ENCODE measurements at places on chromosomes 7 and 10. TPM values are rescaled to one million over a fixed set of nuclear protein-coding genes. Genes with fewer than 3 reads are reported as not detected.

MLXIPL gene
- total RNA-seq, result 1.1 TPM

- DNase-seq, result no peak
Measured at GRCh38 chr10:47277352-47278151, 22.4 kb upstream of the GDF10 start.

AKR1D1 gene
- not detected for total RNA-seq

- DNase-seq, result no peak
Measured at GRCh38 chr10:114545071-114545470, 113.0 kb downstream of the ABLIM1 start.

FLNC gene
- 5.6 TPM for total RNA-seq

- DNase-seq, result no peak
Measured at GRCh38 chr10:31272841-31273240, 46.2 kb upstream of the ZEB1 start.

GRCh38 chr7:84187087-84187805 is 7.3 kb downstream of the SEMA3A start:
- DNase-seq, result no peak

GRCh38 chr7:8739837-8740236 is 306.4 kb downstream of the NXPH1 start:
- DNase-seq, result no peak

DNA sequence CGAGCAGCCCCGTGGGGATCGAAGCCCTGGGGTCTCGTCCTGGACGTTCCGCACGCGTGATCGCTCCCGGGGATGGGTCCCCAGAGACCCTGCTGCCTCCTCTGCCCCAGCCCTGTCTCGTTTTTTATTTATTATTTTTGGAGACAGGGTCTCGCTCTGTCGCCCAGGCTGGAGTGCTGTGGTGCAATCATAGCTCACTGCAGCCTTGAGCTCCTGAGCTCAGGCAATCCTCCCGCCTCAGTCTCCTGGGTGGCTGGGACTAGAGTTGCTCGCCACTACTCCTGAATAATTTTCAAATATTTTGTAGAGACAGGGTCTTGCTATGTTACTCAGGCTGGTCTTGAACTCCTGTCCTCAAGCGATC is 319 bp upstream of the STX1A start:
- DNase-seq, result no peak

AKR1C2 gene
- total RNA-seq, result 3.8 TPM

GRCh38 chr7:19139706-19140327 is 5.4 kb downstream of the FERD3L start:
- DNase-seq, result no peak

PDE6C gene
- not detected for total RNA-seq

DNA sequence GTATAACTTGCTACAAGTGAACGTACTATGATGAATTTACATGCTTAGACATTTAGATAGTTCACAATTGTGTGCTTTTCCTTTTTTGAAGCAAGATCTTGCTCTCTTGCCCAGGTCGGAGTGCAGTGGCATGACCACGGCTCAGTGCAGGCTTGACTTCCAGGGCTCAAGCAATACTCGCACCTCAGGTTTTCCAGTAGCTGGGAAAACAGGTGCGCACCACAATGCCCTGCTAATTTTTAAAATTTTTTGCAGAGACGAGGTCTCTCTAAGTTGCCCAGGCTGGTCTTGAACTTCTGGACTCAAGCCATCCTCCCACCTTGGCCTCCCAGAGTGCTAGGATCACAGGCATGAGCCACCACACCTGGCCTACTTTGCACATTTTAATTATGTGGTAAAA is 1.8 kb downstream of the GPR15LG start:
- DNase-seq, result no peak

DNA sequence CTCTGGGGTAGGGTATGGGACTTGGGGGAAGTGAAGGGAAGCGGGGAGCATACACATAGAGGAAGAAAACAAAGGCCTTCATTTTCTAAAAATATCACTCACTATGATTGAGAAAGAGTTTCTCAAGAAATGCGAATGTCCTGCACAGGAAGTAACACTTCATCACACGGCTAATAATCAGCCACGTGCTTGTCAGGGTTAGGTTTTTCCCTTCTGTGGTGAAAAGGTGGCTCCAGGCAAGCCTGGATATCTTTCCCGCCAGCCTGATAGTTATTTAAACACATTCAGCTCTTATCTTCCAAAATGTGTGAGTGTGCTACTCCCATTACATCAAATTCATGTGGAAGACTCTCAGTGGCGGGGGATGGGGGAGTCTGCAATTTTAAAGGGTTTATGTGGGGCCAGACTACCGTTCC is 166.4 kb upstream of the ADO start:
- no peak for DNase-seq

DNA sequence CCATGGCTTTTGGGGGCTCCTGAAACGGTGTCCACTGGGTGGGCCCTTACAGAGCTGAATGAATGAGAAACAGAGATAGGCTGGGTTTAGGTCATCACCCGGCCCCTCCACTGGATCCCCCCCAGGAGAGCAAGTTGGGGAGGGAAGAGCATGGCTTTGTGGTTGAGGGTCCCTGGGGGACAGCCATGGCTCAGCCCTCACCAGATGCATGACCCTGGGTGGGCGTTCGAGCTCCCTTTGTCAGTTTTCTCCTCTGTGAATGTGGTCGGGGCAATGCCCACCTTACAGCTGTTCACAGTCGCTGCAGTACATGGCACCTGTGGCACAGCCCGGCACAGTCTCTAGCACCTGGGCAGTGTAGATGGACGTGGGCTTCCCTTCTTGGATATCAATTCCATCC is 40.6 kb upstream of the CXCL12 start:
- DNase-seq, result no peak

DNA sequence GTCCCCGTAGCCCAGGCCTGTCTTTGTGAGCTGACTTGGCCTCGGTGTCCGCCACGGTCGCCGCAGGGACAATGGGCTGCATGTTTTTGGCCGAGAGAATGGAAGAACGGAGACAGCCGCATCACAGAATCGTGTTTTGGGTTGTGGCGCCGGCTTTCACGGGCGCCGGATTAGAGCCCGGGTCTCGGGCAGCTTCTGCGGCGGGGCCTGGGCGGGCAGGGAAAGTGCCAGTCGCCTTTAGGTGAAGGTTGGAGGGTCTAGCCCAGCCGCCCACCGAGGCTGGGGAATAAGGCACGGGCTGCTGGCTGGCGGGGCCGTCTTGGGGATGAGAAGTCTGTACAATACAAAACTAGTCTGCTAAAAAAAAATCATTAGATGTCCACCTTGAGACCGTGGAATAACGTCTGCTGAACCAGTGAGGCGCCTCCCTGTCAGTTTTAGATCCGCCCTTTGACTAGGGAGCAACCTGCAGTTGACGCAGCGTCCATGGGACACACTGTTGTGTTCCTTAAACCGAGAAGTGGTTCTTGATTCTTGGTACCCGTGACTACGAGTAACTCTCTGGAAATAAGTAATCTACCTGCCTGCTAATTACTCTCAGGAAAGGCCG is 577 bp downstream of the DNAJB9 start:
- no peak for DNase-seq

GRCh38 chr10:11238893-11239292 is 221.2 kb downstream of the CELF2 start:
- no peak for DNase-seq

- no peak for DNase-seq
Measured at GRCh38 chr10:131310551-131311401, 745 bp downstream of the TCERG1L start.

GRCh38 chr10:62772186-62772974 is 32.1 kb upstream of the ADO start:
- no peak for DNase-seq

GRCh38 chr10:408236-408635 is 273.0 kb downstream of the ZMYND11 start:
- no peak for DNase-seq

GRCh38 chr10:73556855-73557254 is 34.3 kb downstream of the USP54 start:
- no peak for DNase-seq

ANKRD7 gene
- not detected for total RNA-seq

FAM221A gene
- 10.3 TPM for total RNA-seq

DNA sequence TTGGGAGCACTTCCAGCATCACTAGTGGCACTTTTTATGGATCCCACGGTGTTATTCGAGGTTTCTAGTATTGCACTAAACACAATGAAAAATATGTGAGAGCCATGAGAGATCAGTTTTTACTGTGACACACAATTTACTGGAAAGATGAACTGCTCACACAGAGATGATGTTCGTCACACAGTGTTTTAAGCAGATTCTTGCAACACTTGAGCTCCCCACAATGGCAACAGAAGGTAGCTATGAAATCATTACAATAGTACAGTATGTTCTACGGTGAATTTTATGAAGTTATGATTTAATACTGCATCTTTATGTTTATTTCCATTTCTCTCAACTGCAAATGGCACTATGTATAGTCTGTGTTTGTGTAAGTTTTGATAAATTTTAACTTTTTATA is 27.4 kb upstream of the ENTPD1 start:
- DNase-seq, result no peak

DNA sequence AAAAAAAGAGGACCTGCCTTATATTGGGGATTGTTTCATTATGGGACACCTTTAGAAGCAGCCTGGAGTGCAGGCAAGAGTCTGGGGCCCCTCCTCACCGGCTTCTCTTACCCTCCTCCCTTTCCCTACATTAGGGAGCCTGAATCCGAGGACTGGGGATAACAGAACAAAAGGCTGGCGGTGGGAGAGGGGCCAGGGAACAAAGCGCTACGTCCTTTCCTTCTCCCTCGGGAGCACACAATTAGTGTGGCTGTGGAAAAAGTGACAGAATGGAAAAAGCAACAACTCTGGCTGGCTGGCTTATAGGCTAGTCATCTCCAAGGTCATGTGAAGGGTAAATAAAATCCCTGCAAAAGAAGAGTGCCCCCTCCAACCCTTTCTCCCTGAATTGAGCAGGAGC is 74.7 kb downstream of the LSM5 start:
- no peak for DNase-seq

GRCh38 chr7:27614095-27614494 is 48.6 kb downstream of the HIBADH start:
- no peak for DNase-seq

PAOX gene
- 9.7 TPM for total RNA-seq

DRGX gene
- 0.18 TPM for total RNA-seq

HMX3 gene
- total RNA-seq, result not detected

GRCh38 chr7:158824028-158824427 is 5.3 kb downstream of the ESYT2 start:
- DNase-seq, result no peak

DNA sequence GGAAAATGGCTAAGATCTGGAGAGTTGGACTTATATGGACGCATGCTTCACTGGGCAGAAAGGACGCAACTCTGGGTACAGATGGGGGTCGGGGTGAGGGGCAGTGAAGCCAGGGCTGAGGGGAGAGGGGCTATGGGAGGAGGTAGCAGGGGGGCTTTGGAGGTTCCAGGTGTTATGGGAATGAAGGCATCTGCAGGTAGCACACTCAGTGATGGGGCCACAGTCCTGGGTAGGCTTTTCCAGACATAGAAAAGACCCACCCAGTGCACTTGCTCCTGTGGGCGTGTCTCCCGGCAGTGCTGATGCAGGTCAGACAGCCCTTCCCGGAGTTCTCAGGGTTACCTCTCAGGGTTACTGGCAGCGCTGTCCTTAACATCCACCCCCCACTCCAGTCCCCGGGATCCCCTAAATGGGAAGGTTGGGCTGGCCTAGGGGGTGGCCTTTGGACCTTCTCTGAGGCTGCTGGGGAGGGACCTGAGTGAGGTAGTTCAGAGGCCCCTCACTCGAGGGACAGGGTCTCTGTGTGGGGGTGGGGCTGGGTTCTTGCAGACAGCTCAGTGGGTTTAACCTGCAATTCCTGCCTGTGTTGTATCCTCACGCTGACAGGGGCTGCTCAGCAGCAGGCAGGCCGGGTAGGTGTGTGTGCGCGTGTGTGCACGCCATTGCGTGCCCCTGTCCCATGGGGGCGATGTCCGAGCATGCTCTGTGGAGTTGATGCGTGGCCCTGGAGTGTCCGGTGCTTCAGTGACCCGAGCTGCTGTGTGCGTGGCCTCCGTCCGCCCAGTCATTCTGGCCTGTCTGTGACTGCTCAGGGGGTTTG is 6.2 kb downstream of the ZYX start:
- DNase-seq, result no peak

GRCh38 chr10:95516774-95517373 is 44.3 kb downstream of the SORBS1 start:
- no peak for DNase-seq

- no peak for DNase-seq
Measured at GRCh38 chr7:47534322-47535034, 47.4 kb downstream of the TNS3 start.

BHLHA15 gene
- not detected for total RNA-seq

- no peak for DNase-seq
Measured at GRCh38 chr7:132565441-132565840, 10.8 kb downstream of the PLXNA4 start.

DNA sequence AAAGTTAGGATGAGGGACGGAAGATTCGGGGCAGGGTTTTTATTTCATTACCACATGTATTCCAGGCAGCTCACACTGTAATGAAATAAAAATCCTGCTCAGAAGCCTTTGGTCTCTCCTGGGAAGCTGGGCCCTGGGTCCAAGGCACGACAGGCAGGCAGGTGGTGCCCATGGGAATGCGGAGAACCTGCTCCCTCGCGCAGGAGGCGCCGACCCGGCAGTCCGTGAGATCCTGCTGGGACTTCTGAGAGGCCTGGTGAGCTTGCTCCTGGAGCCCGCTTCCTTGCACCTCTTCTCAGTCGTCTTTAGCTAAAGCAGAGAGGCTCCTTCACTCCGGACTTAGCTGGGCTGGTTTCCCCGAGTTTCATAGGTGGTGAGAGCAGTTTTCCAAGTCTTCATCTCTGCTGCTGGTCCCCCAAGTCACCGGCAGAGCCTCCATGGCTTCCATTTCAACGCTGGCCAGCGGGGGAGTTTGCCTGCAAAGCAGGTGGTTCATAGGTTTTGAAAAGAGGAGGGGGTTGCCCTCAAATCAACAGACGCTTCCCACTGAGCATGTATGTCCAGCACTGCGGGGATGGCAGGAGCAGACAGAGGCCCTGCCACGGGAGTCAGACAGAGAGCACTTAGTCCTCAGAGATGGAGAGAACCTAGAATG is 24.5 kb downstream of the IL15RA start:
- no peak for DNase-seq

DNA sequence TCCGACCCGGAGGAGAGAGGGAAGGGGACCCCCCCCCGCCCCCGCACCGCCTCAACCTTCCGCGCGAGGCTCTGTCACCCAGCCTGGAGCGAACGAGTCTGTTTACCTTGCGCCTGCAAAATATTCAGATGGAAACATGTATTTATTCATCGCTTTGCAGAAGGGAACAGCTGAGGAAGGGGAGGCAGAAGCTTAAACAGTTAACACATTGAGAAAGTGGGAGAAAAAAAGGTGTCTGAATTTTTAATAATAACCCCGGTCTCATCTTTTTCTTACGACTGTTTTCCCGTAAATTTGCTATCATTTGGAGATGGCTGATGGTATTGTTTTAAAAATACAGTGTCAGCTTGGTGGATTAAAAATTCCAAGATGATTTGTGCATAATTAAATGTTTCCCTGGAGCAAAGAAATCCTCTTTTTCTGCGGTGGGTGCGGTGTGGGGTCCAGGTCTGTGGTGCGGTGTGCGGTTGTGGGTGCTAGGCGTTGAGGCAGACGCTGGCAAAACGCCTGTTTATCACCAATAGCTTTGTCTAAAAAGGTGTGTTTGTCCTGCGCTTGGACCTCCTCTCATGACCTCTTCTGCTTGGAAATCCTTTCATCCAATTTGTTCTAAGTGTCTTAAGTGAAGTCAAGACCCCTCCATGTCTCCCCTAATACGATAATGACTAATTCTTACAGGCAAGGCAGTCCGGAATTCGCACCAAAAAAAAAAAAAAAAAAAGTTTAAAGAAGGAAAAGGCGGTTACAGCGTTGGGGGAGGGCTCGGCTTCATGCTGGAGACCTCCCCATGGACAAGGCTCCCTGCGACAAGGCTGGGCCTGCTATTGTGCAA is 1.6 kb downstream of the UNCX start:
- DNase-seq, result no peak

TDRD1 gene
- not detected for total RNA-seq

GBF1 gene
- 43.2 TPM for total RNA-seq

- DNase-seq, result no peak
Measured at GRCh38 chr7:151246102-151246850, 2.2 kb downstream of the SMARCD3 start.

Data from neural crest cell (in vitro differentiated cells).